CD4-positive, alpha-beta T cell (primary cell): ENCODE measurements at places on chromosomes 11 and 22.

GRCh38 chr11:121508449-121508848 is 55.7 kb upstream of the SORL1-AS1 start:
- DNase-seq: no peak

- no peak for DNase-seq
These were observed 794 bp upstream of the FXYD6 start for GRCh38 chr11:117877120-117877784.

GRCh38 chr11:77198440-77198849 is 70.4 kb downstream of the MYO7A start:
- no peak for DNase-seq

DNA sequence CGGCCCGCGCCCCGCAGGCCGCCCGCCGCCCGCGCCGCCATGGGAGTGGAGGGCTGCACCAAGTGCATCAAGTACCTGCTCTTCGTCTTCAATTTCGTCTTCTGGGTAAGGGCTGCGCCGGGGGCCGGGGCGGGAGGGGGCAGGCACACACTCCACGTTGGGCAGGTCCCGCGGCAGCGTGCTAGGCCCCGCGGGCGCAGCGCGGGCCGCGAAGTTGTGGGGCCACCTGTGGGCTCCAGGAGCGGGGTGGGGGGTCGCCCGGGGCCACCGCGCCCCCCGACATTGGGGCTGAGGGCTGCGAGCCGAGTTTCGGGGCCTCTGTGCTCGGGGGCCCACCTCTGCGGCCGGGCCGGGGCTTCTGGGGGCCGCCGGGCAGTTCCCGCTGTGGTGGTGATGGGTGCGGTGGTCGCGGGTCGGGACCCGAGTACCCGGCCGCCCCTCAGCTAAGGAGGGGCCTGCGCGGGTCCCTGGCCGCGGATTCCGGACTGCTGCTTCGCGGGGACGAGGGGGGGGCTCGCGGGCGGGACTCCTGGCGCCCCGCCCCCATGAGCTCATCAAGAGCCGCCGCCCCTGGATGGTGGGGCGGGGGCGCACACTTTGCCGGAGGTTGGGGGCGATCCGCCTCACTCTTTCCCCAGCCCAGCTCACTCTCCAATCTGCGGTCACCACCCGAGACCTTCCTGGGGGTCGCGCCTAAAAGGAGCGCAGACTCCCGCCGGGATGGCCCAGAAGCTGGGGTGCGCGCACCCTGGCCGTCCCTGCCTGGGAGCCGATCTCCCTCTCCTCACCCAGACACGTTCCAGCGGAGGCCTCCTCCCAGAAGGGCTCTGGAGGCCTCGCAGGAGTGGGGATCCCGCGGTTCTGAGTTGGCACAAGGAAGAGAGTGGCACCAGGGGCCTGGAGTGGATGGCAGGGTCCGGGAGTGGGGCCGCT is 667 bp downstream of the CD81 start:
- peak; percentile 46 for DNase-seq

DNA sequence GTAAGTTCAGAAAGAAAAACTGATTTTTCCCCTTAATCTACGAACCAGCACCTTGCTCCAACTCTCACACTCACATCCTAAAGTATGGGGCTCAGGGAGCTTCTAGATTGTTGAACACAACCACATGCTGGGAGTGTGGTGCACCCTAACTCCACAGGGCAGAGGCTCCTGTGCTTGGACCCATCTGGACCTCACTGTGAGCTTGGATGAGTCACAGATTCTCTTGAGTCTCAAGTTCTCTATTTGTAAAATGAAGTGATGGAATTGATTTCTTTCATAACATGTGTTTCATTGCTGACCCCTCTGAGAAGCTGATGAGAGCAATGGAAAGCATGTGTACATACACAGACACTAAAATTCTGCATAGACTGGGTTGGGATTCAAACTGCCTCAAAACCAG is 109.7 kb downstream of the PGR start:
- no peak for DNase-seq

DNA sequence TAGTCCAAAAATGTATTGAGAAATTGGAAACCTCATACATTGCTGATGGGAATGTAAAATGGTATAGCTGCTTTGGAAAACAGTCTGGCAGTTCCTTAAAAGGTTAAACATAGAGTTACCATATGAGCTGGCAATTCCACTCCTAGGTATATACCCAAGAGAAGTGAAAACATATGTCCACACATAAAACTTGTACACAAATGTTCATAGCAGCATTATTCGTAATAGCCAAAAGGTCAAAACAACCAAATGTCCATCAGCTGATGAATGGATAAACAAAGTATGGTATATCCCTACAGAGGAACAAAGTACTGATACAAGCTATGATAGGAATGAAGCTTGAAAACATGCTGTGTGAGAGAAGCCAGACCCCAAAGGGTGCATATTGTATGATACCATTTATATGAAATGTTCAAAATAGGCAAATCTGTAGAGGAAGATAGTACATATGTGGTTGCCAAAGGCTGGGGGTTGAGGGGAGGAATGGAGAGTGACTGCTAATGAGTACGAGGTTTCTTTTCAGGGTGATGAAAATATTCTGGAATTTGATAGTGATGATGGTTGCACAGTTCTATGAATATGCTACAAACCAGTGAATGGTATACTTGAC is 85.8 kb downstream of the ZBTB16 start:
- DNase-seq: no peak

DNA sequence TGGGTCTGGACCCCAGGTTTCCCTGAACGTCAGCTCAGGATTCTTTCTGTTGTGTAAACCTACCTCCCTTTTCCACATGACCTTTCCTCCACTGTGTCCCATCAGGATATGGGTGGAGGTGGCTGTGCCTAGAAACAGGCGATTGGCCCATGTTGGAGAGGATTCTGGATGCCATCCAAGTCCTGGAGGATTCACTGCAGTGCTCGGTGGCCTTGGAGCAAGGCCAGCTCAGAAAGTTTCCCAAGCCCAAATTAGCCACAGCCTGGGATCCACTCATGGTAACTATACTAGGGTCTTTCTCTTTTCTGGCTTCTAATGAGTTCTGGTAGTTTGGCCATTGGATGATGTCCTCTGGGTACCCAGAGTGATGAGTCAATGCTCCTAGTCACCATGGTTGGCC is 141.6 kb downstream of the SNX19 start:
- DNase-seq: no peak

DNA sequence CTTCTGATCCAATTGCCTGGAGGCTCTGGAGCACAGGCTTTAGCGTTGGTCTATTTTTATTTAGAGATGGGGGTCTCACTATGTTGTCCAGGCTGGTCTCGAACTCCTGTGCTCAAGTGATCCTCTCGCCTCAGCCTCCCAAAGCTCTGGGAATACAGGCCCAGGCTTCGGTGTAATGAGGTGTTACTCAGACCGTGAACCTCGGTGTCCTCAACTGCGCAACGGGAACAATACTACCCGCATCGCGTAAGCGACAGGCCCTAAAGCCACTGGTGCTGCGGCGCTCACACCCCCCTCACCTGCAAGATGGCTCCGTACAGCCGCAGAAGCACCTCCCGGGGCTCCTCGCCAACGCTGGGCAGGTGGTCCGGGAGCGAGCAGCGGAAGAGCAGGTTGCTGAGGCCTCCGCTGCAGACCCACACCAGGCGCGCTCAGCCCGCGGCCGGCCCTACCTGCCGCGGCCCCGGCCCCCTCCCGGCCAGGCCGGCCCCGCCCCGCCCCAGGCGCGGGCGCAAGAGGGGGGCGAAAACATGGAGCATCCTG is 628 bp downstream of the CHKB start:
- DNase-seq: no peak

DNA sequence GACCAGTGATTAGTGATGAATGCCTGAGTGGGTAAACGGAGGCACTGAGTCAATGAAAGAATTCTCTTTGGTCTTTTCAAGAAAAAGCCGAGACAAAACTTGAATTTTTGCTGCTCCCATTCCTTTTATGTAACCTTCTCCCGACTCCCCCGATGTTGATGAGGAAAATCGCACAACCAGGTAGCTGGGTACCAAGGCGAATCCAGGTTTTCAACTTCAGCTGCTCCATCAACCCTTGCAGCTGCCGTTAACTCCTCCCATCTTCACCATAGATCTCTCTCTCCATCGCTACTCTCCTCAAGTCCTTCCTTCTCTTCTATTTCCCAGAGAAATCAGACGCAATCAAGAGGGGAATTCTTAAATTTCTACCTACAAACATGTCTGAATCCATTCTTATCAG is 611 bp upstream of the USP2 start:
- no peak for DNase-seq

DNA sequence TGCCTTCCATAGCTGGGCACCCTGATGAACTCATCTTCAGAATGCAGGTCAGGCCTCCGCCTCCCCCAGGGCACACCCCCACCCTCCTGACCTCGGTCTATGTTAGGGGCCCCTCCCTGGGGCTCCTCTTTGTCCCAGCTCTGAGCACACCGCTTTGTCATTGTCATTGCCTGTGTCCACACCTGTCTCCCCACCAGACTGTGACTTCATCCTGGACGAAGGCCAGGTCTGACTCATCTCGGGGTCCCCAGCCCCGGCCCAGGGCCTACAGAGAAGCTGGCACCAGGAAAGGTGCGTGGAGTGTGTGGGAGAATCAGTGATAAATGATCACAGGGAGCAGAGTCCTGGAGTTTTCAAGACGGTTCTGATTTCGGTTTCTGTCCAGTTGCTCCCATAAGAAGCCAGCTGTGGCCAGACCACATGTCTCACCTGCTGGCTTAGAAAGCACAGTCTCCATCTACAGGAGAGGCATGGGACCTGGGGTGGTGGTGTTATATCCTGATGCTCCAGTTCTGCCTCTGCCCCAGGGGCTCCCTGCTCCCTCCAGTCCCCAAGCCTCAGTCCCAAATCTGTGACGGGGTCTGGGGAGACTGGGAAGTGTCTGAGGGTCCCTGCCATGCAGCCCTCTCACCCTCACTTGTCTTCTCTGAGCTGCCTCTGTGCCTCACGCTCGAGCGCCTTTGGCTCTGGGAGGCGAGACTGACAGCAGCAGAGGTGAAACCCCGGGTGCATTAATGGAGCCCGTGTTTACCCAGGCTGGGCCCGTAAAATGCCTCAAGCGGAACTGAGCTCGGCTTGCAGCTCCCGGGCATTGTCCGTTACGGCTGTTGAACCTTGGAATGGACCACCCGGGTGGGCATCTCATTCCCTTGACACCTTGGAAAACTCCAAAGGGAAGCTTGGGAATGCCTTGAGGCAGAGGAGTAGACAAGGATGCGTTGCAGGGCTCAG is 85.5 kb upstream of the WNT11 start:
- DNase-seq: no peak

GRCh38 chr11:72777755-72778278 is 16.0 kb downstream of the STARD10 start:
- DNase-seq: no peak

DNA sequence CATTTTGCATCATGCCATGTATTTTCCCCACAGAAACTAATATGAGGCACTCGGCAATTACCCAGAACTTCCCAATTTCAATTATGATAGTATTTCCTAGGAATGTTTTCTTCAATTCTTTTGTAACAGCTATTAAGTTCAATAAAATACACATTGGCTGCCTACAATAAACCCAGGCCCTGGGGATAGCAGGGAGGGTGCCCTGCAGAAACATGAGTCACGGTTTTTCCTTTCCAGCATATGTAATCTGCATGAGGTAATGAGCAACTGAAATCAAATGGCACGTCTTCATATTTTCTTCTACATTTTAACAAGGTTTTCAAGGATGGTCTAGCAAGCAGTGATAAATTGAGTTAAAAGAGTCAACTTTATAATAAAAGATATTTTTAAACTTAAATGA is 32.0 kb downstream of the GUCY1A2 start:
- DNase-seq: no peak

GRCh38 chr11:128687321-128687720 is 6.6 kb upstream of the FLI1 start:
- no peak for DNase-seq

- DNase-seq: no peak
These were observed 98.1 kb upstream of the LMO1 start for GRCh38 chr11:8361664-8362210.

DNA sequence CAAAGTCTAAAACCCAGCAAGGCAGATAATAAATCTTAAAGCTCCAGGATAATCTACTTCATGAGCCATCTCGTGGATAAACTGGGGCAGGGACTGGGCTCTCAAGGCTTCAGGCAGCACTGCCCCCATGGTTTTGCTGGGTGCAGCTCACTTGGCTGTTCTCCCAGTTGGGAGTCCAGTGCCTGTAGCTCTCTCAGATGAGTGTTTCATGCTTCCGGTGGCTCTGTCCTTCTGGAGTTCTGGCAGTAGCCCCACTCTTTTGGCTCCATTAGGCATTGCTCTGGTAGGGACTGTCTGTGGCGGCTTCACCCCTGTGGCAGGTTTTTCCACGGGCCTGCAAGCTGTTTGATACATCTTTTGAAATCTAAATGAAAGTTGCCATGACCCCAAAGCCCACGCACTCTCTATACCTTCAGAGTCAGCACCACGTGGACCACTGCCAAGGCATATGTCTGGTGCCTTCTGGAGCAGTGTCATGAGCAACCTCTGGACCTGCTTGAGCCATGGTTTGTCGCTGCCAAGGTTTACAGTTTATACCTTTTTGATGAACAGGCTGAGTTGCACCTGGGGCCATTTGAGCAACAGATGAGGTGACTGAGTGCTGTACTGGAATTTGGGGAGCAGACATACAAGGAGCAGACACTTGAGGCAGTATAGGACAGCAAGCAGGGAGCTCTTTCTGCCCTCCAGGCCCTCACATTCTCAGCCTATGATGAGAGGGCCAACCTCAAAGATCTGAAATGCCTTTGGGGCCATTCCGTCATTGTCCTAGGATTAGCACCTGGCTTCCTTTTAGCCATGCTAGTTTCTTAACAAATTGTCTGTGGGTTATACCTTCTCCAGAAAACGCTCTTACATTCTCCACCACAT is 48.6 kb downstream of the MTNR1B start:
- no peak for DNase-seq

DNA sequence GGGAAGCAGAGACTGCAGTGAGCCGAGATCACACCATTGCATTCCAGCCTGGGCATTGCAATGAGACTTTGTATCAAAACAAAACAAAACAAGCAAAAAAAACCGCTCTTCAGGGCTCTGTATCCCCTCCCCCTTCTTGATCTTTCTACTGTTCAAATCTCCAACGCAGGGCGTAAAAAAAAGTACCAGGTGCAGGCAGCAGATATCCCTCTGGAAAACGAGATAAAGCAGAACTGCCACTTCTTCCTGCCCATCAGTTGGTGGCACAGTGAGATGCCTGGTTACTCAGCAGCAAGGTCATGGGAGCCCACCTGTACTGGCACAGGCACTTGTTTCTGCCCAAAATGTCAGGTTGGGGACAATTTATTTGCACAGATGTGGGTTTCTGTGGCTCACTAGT is 11.2 kb downstream of the CCS start:
- DNase-seq: no peak
